Mesendoderm (in vitro differentiated cells): ENCODE measurements at places on chromosomes 6 and 20.

DNA sequence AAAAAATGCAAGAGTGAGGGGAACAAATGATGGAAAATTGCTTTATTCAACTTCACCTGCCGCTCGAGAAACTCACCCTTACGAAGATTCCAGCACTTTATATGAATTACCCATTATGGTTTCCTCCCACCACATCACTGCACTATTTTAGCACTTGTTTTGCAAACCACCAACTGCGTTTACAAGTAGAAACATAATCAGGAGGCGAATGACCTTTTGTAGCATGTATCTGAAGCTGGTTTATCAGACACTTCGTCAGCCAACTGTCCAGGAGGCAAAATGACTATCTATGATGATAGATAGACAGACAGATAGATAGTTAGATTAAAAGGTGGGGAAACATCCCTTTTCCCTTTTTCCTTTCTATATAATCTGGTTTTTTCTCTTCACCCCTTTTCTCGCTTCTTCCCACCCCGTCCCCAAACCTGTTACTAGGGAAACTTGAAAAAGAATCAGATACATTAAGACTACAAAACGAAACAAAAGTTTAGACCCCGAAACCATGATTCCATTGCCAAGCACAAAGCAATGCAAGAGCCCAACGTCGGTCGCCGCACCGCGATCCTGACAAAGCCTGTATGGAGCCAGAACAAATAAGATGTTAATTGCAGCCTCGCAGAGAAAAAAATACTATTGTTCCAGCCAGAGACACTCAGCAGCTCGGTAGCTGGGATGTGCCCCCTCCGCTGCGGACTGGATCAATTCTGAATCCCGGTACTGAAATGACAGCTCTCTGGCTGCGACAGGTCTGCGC is 933 bp upstream of the ADGRB3 start:
- DNase-seq: no peak

GRCh38 chr20:49386848-49387580 is 95.5 kb downstream of the KCNB1 start:
- peak; percentile 38 for DNase-seq

DNA sequence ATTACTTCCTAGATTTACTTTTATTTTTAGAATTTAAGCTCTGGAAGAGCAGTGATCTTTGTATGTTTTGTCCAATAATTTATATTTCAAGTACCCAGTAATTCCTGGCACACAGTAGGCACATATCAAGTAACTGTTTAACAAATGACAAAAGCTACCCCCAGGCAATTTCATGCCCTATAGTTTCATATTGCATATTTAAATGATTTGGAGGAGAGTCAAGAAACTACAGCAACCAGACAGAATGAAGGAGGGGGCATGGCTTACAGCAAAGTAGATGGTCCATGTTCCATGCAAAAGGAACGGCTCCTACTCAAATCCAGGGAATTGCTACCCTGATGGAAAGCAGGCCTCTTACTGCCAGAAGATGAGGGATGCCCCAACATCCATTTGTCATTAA is 113.5 kb downstream of the ARHGAP18 start:
- DNase-seq: no peak

DNA sequence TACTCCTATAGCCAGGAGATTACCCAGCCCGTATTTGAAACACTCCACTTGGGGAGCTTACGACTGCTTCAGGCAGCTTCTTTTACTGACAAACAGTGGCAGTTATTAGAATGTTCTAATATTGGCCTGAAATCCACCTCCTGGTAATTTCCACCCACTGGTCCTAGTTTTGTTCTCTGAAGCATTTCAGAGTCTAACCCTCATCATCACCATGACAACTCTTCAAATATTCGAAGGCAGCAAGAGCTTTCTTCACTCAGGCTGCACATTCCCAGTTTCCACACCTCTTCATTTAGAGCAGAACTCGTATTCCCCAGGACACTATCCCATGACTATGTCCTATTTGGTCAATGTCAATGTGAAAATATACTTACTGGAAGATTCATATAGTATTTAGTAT is 325.6 kb downstream of the UBE3D start:
- no peak for DNase-seq

GRCh38 chr6:126017668-126018067 is 31.3 kb downstream of the TRMT11 start:
- DNase-seq: no peak

DNA sequence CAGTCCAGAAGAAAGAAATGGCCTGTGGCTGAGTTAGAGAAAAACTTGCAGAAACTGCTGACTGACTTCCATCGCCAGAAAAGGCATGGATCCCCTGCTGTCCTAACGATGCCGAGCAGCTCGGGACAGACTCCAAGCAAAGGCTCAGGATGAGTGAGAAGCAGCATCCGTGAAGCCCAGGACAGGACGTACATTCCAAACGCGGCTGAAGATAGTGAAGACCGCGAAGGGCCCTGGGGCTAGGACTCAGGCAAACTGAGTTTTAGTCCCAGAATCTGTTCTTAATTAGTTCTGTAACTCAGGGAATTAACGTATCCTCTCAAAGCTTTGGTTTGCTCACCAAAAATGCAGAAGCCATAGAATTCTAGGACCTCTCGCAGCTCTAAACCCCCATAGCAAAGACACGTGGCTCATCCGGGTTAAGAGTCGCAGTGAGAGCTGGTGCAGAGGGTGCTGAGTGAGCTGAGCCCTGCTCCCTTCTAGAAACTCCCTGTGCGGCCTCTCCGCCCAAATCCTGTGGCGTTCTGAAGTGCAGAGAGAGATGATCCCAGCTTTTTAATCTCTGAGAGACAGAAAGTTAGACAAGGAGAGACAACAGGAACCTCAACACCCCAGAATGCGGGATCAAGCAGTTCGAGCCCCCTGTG is 132.9 kb upstream of the THBS2 start:
- no peak for DNase-seq

- no peak for DNase-seq
These were observed 291.5 kb downstream of the TBC1D32 start for GRCh38 chr6:121042766-121043165.

GRCh38 chr6:148294059-148294458 is 48.6 kb upstream of the SASH1 start:
- DNase-seq: no peak

- peak; percentile 68 for DNase-seq
These were observed 84.7 kb downstream of the MAP3K4 start for GRCh38 chr6:161076181-161076677.

DNA sequence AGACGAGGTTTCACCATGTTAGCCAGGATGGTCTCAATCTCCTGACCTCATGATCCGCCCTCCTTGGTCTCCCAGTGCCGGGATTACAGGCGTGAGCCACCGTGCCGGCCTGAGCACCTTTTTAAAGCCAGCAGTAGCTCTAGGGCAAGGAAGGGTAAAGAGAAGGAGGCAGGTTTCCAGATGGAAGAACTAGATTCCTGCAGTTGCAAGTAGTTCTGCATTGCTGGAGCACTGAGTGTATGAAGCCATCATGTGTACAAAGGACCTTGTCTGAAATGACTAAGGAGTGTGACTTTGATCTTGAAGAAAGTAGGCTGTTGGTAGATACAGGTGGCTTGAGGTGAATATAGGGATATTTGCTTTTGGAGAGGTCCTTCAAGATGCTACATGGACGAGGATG is 4.2 kb downstream of the OR2A4 start:
- DNase-seq: no peak

GRCh38 chr6:156279261-156279969 is 497.8 kb upstream of the ARID1B start:
- no peak for DNase-seq

DNA sequence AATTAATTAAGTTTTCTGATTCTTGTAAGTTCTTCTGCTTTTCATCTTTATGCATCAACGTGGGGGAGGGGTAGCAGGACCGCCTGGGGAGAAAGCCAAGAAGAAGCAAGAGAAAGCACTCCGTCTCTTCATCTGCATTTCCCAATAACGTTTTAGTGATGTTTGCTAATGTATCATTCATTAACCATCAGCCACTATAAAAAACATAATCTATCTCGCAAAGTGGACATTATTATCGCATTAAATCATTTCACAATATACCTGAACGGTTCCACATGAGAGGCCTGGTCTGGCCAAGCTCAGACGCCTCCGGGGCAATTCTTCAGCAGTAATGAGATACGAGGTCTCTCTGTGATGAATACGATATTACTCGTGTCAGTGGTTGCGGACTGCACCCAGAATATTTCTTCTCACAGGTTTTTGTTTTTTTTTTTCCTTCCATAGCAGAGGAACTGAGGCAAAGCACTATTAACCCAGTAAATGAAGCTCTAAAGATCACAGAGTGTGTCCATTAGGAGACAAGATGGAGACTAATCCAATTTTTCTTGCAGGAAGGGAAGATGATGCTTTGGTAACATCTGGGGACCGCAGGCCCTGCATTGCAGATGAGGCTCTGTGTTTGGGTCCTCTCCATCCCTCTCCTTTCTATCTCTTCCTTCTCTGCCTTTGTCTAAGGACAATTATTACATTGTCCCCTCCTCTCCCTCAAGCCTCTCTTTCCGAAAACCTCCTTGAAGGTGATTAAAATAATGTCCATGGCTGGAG is 156.1 kb downstream of the SLC35B3 start:
- no peak for DNase-seq

DNA sequence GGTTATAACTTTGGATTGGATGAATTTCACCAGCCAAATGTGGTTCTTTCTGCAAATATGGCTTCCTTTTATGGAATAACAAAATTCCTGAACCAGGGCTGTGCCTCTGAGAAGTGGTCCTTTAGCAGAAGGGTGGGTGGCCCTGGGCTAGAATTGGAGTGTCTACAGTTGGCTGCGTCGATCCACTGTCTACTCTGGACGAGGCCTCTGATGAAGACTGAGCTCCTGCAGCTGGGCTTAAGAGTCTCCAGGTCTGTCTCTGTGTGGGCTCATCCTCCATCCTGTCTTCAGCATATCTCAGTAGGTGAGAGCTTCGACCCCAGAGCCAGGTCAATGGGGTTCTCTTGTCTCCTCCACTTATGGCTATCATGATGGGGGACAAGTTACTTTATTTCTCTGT is 166.3 kb upstream of the PMEPA1 start:
- DNase-seq: no peak

- DNase-seq: no peak
These were observed 2.0 kb downstream of the GFRA4 start for GRCh38 chr20:3661060-3661813.

- no peak for DNase-seq
These were observed 44.1 kb downstream of the DUSP22 start for GRCh38 chr6:336159-337114.

DNA sequence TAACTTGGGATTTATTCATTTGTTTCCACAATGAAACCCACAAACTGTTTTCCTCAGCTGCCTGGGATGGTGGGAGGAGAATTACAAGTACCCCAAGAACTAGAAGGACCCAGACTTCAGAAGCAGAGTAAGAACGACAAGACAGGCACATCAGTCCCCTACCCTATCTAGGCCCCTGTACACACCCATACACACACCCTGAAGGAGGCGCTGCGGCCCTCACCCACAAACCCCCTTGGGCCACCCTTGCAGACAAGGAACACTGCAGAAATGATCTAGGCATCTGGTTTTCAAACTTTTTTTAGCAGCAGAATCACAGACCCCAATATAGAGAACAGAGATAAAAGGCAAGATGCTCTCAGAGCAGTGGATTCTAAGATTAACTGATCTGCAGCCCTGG is 55.0 kb downstream of the TRERF1 start:
- no peak for DNase-seq

DNA sequence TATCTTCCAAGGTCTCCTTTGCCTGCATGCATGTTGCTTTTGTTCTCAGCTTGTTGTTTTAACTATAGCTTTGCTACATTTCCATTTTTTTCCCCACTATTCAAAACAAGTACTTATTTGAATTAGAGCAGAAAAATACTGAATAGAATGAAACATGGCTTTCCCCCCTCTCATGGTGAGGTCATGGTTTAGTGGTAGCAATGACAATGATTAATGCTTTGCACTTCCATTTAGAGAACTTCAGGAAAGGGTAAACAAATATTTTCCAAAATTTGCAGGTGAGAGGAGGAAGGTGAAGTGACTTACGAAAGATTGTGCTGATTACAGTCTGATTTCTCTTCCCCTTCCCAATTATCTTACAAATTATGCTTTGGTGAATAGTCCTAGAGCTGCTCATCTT is 47.8 kb upstream of the TRAF3IP2 start:
- no peak for DNase-seq

- DNase-seq: no peak
These were observed 68.4 kb downstream of the EYA4 start for GRCh38 chr6:133309579-133309978.

DNA sequence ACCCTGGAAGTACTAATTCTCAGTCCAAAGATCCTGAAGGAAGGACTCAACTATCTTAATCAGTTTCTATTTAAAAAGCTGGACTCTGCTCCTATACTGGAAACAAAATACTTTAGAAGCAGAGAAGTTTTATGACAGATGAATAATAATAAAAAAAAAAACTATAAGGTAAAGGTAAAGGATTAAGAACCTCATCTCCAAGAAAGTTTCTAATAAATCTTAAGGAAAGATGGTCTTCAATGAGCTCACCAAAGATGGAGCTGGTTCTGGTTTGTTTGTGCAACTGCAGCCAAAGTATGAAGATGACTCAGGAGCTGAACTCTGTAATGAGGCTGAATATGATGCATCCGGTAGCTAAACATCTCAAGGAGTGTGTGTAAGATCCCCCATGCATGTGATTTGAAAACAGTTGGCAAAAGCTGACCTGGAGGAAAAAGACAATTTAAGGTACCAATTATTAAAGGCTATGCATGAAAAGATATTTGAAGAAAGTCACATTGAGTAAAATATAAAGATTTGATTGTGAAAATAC is 25.2 kb downstream of the MED23 start:
- no peak for DNase-seq

DNA sequence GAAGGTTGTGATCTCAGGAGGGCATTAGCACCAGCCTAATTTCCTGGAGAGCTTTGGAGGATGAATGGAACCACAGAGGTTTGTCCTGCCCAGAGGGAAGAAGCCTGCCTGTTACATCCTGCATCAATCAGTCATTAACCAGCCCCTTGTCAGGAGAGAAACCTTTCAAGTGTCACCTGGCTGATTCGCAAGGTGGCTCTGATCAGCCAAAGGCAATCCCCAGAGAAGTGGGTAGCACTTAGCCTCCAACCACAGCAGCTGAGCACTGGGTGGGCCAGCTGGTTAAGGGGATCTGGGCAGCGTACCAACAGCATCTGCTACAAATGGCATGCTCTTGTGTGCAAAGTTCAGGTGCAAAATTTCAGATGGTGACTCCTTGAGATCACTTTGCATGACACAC is 26.9 kb downstream of the ANKEF1 start:
- peak; percentile 14 for DNase-seq

DNA sequence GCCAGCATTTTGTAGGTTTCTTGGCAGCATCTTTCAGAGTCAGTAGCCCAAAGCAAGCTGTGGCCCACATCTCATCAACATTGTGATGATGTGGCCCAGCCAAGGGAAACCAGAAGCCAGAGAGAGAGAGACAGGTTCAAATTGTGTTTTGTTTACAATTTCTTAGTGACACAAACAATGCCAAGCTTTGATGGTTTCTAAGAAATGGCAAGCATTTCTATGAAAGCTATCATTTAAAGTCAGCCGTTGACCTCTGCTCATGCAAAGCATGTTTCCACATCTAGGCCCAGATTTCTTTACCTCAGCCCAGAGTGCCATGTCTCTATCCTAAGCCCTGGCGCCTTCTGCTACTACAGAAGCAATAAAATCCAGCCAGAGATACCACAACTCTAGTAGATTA is 32.9 kb downstream of the GCM1 start:
- no peak for DNase-seq
